ENCODE measurements at places on chromosomes 6 and 20. TPM values are rescaled to one million over a fixed set of nuclear protein-coding genes. Genes with fewer than 3 reads are reported as not detected.

DNA sequence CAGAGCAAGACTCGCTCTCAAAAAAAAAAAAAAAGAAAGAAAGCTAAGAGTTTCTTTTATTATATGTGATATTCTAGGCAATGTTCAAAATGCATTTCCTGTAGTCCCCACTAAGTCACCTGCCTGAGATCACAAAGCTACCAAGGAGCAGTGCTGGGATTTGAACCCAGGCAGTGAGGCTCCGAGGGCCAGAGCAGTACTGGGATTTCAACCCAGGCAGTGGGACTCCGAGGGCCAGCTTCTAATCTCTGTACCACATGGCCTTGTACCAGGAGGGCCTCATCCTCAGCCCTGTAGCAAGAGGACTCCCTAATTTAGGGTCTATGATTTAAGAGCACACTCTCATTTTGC, 39.7 kb downstream of the ZMYND8 start:
- DNase-seq: no peak
- H3K27ac ChIP-seq: peak overlapping the region; percentile 86
- peaks cover 8% of the 10 kb centered on the region for H3K36me3 ChIP-seq
- peaks cover 66% of the 10 kb centered on the region for H3K4me1 ChIP-seq
- no peaks in the 10 kb centered on the region for H3K27me3 ChIP-seq

DNA sequence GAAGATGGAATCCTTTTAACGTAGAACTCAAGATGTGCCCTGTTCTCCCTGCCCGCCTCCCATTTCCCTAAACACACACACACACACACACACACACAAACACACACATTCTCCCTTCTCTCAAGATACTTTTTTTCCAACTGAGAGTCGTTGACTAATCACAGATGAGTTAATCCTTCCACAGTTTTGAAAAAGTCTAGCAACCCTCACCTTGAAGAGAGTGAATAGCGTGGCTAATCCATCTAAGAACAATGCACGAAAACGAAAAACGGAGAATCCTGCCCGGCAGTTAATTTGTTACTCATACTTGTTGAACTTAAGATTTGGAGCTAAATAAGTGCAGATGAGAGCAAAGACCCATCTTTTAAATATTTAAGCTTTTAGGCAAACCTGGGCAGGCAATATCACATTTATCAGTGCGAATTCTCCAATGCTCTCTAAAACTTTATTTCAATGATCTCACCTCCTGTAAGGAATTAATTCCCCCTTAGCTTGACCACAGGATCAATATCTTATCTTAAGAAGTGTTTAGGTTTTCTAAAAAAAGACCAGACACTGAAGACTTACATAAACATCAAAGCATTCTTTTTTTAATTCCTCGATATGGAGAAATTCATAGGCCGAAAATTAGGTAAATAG, 1.1 kb downstream of the AGPAT4 start:
- peaks cover 15% of the 10 kb centered on the region for H3K27me3 ChIP-seq
- H3K4me3 ChIP-seq: peak overlapping the region; percentile 77
- peak overlapping the region; percentile 93 for H3K27ac ChIP-seq
- no peak for DNase-seq
- peaks cover 8% of the 10 kb centered on the region for H3K36me3 ChIP-seq

DNA sequence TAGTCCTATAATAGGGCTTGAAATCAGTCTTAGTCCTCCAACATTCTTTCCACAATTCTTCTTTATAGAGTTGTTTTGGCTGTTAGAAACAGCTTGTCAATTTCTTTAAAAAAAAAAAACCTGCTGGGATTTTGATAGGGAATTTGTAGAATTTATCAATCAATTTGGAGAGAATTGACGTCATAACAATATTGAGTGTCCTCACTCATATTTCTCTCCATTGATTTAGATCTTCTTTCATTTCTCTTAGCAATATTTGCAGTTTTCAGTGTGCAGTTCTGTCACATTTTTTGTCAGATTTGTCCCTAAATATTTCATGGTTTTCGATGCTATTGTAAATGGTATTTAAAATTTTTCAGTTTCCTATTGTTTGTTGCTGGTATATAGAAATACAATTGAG, 5.3 kb upstream of the LINC00237 start:
- no peak for DNase-seq
- peaks cover 4% of the 10 kb centered on the region for H3K4me1 ChIP-seq
- H3K27ac ChIP-seq: no peak overlapping the region
- H3K4me3 ChIP-seq: no peak overlapping the region

DNA sequence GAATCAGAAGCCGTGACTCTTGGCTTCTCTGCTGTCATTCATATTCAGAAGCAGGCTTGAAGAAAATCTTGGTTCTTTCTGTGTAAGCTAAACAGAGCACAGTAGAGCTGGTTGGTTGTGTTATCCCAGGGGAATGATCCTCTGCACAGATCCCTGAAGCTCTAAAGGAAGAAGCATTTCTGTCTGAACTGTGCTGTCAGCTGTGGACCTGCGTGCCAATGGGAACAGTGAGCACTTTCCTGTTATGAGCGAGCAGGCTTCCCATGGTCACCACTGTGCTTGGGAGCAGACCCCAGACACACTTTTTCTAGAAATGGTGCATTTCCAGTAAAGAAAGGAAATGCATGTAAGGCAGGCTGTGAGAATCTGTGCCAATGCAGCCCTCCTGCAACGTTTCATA, 490.2 kb downstream of the EPM2A start:
- no peaks in the 10 kb centered on the region for H3K4me1 ChIP-seq
- no peak for DNase-seq
- no peak overlapping the region for H3K4me3 ChIP-seq

GRCh38 chr6:134165561-134166201, 113.3 kb upstream of the SLC2A12 start:
- no peak overlapping the region for H3K4me3 ChIP-seq
- H3K27ac ChIP-seq: no peak overlapping the region
- peaks cover 1% of the 10 kb centered on the region for H3K27me3 ChIP-seq
- peaks cover 3% of the 10 kb centered on the region for H3K4me1 ChIP-seq

GRCh38 chr20:22460231-22460630, 124.1 kb downstream of the FOXA2 start:
- no peaks in the 10 kb centered on the region for H3K27me3 ChIP-seq
- no peak for DNase-seq
- H3K4me1 ChIP-seq: no peaks in the 10 kb centered on the region
- no peaks in the 10 kb centered on the region for H3K36me3 ChIP-seq
- H3K27ac ChIP-seq: no peak overlapping the region
- no peak overlapping the region for H3K4me3 ChIP-seq

DNA sequence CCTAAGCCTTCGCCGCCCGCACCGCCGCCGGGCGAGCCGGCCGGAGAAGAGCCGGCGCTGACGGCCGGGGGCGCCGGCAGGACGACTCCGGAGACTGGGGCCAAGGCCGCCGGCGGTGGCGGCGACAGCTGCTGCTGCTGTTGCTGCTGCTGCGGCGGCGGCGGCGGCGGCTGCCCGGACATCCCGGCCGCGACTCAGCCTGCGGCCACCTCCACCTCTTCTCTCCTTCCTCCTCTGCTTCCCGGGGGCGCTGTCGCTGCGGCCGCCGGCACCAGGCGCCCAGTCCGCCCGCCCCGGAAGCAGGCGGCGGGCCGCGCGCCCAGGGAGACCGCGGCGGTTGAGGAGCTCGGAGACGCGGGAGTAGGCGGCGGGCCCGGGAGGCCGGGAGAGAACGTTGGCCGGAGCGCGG, 307 bp downstream of the RANBP9 start:
- peak overlapping the region; percentile 58 for H3K4me3 ChIP-seq
- no peaks in the 10 kb centered on the region for H3K27me3 ChIP-seq
- DNase-seq: peak; percentile 69
- H3K4me1 ChIP-seq: peaks cover 49% of the 10 kb centered on the region
- peak overlapping the region; percentile 81 for H3K27ac ChIP-seq
- peaks cover 18% of the 10 kb centered on the region for H3K36me3 ChIP-seq

DNA sequence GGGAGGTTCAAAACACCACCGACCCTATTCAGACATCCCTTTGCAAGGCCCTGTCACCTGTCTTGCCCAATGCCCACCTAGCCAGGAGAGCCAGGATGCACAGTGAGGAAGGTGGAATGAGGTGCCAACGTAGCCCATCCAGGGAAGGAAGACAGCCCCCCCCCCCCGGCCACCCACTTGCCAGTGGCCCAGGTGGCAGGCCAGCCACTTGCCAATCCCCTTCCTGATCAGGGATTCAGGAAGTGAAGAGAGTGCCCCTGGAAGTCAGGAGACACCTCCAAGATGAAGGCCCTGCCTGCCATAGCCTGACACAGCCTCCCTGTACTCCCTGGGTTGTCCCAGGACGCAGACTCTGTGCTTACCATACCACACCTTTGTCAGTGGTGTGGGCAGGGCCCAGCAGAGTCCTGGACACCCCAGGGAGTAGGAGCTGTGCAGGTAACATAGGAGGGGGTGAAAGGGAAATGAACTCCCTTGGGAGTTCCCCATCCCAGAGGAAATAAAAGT, 54.7 kb downstream of the MRPL14 start:
- peaks cover 21% of the 10 kb centered on the region for H3K4me1 ChIP-seq
- H3K4me3 ChIP-seq: peak overlapping the region; percentile 87
- peak overlapping the region; percentile 93 for H3K27ac ChIP-seq
- DNase-seq: no peak

- H3K4me3 ChIP-seq: no peak overlapping the region
- H3K36me3 ChIP-seq: no peaks in the 10 kb centered on the region
- no peaks in the 10 kb centered on the region for H3K4me1 ChIP-seq
- peaks cover 5% of the 10 kb centered on the region for H3K27me3 ChIP-seq
- no peak for DNase-seq
Measured at GRCh38 chr20:6094565-6094964, 28.3 kb downstream of the FERMT1 start.

- H3K36me3 ChIP-seq: peaks cover 19% of the 10 kb centered on the region
- no peaks in the 10 kb centered on the region for H3K27me3 ChIP-seq
- peaks cover 52% of the 10 kb centered on the region for H3K4me1 ChIP-seq
- H3K4me3 ChIP-seq: no peak overlapping the region
Measured at GRCh38 chr20:32112841-32113240, 3.3 kb downstream of the TM9SF4 start.

- H3K27ac ChIP-seq: peak overlapping the region; percentile 36
- H3K4me1 ChIP-seq: peaks cover 62% of the 10 kb centered on the region
- peaks cover 42% of the 10 kb centered on the region for H3K36me3 ChIP-seq
- no peaks in the 10 kb centered on the region for H3K27me3 ChIP-seq
- no peak for DNase-seq
Measured at GRCh38 chr6:144156338-144156737, 6.0 kb downstream of the STX11 start.

DNA sequence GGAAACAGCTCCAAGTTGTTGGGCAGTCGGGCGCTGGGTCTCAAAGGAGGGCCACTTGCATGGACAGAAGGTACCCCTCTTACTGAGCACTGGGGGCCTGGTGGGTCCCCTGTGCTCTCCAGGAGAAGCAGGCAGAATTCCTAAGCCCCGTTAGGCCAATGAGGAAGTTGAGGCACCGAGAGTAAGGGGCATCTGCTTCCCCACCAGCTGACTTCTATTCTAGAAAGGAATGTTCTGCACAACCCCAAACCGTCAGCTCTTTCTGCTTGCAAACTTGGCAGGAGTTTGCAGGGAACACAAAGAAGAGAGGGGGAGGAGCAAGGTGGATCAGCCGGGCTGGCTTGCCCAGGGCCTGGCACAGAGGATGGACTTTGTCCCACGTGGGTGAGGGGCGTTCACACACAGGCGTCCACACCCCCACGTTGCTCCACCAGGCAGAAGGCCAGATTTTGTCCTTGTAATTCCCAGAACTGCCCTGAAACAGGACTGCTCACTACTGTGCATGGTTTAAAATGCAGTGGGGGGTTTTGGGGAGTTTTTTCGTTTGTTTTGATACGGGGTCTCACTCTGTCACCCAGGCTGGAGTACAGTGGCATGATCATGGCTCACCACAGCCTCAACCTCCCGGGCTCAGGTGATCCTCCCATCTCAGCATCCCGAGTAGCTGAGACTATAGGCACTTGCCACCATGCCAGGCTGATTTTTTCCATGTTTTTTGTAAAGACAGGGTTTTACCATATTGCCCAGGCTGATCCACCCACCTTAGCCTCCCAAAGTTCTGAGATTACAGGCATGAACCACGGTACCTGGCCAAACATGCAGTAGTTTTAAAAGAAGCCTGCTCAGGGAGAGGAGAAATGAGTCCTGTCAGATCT, 93.3 kb downstream of the SNX5 start:
- peaks cover 29% of the 10 kb centered on the region for H3K4me1 ChIP-seq
- H3K27me3 ChIP-seq: peaks cover 7% of the 10 kb centered on the region
- H3K36me3 ChIP-seq: no peaks in the 10 kb centered on the region
- no peak overlapping the region for H3K4me3 ChIP-seq
- DNase-seq: no peak

DNA sequence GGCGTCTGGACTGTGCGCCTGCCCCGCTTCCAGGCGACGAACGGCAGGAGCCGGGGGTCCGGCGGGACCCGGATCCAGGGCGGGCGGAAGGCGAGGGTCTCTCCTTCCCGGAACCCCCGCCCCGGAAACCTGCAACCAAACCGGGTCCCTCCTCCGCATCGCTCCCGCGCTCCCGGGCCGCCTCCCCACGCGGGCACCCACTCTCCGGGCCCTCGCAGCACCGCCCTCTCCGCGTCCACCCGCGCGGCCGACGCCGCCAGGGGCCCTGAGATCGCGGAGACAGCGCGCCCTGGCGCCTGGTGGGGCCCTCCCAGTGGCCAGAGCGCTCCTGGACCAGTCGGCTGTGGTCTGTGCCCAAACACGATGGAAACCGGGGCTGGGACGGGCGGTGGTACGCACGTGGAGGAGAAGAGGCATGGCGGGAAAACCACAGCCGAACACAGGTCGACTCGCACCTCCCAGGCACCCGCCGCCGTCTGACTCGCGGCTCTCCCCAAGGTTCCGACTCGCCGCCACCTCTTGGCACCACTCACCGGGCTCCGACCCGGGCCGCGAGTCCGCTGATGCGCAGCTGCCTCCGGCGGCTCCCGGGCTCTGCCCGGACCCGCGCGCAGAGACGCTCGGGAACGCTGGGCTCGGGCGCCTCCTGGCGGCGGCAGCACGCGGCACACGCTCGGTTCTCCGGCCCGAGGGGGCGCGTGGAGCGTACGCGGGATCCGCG, 7.9 kb downstream of the NKX2-2 start:
- peak; percentile 51 for DNase-seq
- H3K4me1 ChIP-seq: peaks cover 29% of the 10 kb centered on the region
- peaks cover 7% of the 10 kb centered on the region for H3K36me3 ChIP-seq
- peaks cover 53% of the 10 kb centered on the region for H3K27me3 ChIP-seq
- H3K4me3 ChIP-seq: peak overlapping the region; percentile 58

DNA sequence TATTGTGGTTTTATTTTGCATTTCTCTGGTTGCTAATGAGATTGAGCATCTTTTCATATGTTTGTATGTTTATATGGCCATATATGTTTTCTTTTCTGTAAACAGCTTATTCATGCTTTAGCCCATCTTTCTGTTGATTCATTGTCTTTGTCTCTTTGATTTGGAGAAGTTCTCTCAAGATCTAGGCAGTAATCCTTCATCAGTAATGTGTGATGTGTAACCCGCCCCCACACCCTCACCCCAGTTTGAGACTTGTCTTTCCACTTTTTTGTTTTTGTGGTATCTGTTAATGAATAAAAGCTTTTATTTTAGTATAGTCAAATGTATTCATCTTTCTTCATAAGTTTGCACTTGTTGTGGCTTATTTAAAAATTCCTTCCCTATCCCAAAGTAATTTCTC, 26.0 kb downstream of the ZC3H12D start:
- H3K27ac ChIP-seq: no peak overlapping the region
- H3K4me1 ChIP-seq: peaks cover 2% of the 10 kb centered on the region
- no peaks in the 10 kb centered on the region for H3K27me3 ChIP-seq
- no peak for DNase-seq
- H3K4me3 ChIP-seq: no peak overlapping the region

GRCh38 chr6:41200901-41201763, at the start of gene TREML2:
Gene TREML2 (minus strand): TSS chr6:41201149. CDS start chr6:41201008, 141 bp downstream.
- peaks cover 72% of the 10 kb centered on the region for H3K4me1 ChIP-seq
- DNase-seq: peak; percentile 47
- peak within 1 kb of the TSS; percentile 72 for H3K4me3 ChIP-seq

Gene TBX18
- total RNA-seq: not detected

Gene ANKEF1
- 8.7 TPM for total RNA-seq

Gene CALHM5
- not detected for total RNA-seq

Gene DEFB132
- total RNA-seq: not detected

Gene EYA2
- not detected for total RNA-seq

Gene ERMARD
- total RNA-seq: 35.6 TPM

Gene PBOV1
- not detected for total RNA-seq

Gene FOXF2
- not detected for total RNA-seq

Gene PRSS35
- total RNA-seq: not detected

Gene KIF6
- not detected for total RNA-seq

Gene SMPDL3A
- total RNA-seq: not detected

Data from activated CD4-positive, alpha-beta T cell treated with anti-CD3 and anti-CD28 coated beads, Interleukin-2, amount 10 ng/mL, durations not matched to agents 7 days and 5 days (primary cell).